AG04449 (cell line): ENCODE measurements at places on chromosomes 16 and 17.

DNA sequence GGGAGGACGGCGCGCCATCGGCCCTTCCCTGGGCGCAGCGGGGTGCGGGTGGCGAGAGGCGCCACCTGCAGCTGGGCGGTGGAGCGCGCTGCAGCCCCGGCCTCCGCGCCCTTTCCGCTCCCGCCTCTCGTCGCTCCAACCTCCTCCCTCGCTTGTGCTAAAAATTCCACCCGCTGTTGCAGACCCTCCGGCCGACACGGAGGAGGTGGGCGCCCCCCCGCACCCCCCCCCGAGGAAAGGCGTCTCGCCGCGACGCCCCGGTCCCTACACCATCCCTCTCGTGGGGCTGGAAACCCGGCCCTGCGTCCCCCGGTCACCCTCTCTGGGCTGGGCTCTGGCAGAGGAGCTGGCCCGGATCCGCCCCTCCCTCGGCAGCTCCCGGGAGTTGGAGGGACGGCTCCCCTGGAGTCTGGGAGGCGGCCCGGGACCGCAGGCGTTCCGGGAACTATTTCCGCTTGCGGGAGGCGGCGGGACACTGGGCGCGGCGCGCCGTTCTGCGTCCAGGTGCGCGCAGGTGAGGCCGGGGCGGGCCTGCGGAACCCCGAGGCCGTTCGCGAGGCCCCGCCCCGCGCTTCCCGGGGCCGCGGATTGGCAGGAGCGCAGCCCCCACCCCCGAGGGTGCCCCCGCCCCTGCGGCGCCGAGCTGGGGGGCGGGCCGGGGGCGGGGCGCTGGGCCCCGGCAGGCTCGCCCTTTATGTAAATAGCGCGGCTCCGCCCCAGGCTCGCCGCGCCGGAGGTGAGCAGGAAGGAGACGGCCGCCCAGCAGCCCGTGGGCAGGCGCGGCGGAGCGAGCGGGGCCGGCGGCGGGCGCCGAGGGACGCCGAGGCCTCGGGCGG, at the start of gene LLGL2:
Gene LLGL2, plus strand, starts transcription at position 728 of the 836 bp plus-strand sequence. CDS start 17,730 bp downstream, outside the sequence.
- no peak for DNase-seq

DNA sequence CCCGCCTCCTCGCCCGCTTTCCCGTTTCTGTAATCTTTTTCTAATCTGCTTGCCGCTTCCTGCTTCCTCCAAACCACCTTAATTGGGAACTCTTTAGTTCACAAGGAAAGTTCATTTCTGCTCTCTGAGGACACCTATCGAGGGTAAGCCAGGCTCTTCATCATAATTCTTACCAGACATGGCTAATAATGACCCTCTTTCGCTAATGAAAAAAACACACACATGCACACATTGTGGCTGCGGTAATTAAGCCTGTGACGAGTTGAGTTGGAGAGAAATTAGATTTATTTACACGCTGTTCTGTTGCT, 100.6 kb downstream of the ZNF423 start:
- no peak for DNase-seq

DNA sequence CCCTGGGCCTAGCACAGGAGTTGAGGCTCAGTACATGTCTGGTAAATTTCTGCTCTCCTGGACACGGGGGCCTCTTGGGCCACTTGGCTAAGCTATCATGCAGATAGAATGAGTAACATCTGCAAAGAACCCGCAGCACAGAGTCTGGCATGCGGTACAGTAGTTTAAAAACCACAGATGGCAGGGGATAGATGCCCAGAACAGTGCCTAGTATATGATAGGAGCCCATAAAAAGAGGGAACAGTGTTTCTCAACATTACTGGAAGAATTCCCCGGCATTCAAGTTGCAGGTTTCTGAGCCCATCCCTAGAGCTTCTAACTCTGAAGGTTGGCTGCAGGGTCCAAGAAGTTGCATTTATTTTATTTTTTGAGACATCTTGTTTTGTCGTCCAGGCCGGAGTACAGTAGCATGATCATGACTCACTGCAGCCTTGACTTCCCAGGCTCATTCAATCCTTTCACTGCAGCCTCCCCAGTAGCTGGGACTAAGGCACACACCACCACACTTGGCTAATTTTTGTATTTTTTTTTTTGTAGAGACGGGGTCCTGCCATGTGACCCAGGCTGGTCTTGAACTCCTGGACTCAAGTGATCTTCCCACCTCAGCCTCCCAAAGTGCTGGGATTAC, 5.8 kb downstream of the CDIPT start:
- peak; percentile 38 for DNase-seq

DNA sequence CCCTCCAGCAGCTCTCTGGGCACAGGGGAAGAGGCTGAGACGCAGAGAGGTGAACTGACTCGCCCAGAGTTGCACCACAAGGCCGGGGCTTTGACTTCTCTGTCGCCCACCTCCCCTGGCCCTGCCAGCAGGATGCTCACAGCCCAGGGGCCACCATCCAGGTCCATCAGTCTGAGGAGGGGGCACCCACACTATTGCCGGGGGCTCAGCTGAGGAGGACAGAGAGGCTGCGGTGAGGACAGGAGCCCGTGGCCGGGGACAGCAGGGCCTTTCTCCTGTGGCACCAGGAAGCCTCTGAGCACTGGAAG, 32.6 kb downstream of the KDM8 start:
- DNase-seq: no peak

DNA sequence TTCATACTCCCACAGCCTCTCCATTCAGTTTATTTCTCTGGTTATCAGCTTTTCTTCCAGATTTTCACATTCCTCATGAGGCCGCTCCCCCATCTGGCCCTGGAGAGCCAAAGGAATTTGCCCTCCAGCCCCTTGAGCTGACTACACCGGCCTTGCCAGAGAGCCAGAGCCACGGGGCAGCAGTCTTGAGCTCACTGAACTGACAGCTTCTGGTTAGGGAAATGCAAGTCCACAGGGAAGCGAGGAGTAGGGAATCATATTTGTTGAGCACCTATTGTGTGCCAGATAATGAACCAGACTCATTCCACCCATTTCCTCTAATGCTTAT, 102.4 kb downstream of the ABCC12 start:
- DNase-seq: no peak

- DNase-seq: no peak
Measured at GRCh38 chr16:85683363-85683762, 5.4 kb downstream of the GINS2 start.

DNA sequence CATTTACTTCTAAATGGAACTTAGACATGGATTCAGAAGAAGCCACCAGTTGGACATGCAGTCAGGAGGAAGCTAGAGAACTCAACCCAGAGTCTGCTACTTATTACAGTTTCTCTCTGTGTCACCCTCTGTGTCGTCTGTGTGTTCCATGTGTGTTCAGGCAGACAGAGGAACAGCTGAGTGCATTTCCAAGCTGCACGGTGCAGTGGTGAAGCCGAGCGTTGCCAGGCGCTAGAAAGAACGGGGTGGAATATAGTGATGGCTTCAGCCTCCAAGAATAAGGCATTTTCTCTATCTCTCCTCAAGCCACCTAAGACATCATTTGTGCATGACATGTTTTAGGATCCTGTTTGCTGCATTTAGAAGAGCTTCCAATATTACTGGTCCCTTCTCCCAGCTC, 101.1 kb upstream of the CCL2 start:
- no peak for DNase-seq

DNA sequence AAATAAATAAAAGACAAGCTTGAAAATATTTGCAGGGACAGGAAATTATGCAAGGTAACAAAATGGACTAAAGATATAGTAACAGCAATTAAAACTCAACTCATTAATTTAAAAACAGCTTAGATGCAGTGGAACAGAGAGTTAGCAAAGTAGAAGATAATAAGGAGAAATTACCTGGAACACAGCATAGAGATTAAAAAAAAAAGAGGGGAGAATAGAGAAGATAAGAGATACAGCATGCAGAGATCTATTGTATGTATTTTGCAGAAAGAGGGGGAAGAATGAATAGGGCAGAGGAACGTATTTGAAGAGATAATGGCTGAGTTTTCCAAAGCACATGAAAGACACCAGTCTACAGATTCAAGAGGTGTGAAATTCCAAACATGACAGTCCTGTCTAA, 8.4 kb upstream of the PIPOX start:
- DNase-seq: no peak

GRCh38 chr16:57807252-57807967, 5.1 kb upstream of the KIFC3 start:
- no peak for DNase-seq

GRCh38 chr17:70329721-70330120, 160.4 kb downstream of the KCNJ2 start:
- DNase-seq: no peak

DNA sequence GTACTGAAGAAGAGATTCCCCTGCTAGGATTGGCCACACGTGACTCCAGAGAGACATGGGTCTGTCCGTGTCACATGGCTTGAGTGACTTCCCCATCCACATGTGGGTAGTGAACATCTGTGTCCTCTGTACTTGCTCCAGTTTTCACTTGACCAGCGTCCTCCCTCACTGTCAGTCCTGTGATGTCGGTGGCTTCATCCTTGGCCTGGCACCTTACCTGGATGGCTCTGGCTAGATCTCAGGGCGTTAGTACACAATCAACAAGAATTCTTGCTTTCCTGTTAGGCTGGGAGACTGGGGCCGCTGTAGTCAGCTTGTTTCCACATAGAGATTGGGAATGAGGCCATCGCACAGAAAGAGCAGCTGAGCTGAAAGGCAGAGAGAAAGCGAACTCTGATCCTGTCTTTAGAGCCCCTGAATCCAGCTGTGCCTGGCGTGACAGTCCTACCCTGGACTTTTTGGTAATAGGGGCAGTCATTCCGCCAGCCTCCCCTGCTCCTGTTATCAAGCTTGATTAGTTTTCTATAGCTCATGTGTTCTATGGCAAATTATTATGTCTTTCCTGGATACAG, 227.3 kb downstream of the SNX29 start:
- no peak for DNase-seq

- DNase-seq: no peak
Measured at GRCh38 chr16:72247821-72248253, 75.9 kb upstream of the PMFBP1 start.

DNA sequence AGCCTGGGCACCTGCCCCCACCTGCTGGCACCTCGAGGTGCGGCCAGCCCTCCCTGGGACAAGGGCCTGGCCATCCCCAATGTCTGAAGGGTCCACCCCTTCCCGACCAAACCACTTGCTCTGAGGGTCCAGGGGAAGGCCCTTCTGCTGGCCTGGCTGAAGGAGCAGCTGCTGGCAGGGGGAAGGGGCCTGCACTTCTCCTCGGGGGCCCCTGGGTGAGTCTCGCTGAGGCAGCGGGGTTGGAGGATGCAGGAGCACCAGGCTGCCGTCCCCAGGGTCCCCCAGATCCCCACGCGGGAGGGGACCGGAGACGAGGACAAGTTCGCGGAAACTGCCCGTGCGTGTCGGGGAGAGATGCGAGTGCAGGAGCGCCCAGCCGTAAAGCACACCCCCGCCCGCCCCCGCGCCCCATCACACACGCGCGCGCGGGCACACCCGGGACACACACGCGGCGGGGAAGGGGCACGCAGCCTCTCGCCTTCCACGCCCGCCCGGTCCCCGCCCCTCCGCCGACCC, 725 bp upstream of the CACNA1H start:
- DNase-seq: no peak

DNA sequence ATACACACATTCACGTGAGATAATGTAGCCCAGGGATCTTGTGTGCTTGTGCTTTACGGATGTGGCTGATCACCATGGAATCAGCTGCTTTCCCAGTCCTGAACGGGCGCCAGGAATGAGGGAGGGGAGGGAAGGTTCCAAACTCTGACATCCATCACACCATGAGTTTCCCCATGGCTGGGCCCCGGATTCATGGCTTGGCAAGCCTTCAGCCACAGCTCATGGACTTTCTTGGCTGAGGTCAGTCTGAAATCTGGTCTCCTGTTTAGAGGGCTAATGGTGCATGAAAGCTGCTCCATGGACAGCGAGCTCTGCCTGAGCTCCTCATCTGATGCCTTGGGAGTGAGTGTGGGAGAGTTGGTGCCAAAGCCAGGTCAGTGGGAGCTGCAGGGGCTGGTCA, 767.6 kb upstream of the EEF2KMT start:
- DNase-seq: no peak

DNA sequence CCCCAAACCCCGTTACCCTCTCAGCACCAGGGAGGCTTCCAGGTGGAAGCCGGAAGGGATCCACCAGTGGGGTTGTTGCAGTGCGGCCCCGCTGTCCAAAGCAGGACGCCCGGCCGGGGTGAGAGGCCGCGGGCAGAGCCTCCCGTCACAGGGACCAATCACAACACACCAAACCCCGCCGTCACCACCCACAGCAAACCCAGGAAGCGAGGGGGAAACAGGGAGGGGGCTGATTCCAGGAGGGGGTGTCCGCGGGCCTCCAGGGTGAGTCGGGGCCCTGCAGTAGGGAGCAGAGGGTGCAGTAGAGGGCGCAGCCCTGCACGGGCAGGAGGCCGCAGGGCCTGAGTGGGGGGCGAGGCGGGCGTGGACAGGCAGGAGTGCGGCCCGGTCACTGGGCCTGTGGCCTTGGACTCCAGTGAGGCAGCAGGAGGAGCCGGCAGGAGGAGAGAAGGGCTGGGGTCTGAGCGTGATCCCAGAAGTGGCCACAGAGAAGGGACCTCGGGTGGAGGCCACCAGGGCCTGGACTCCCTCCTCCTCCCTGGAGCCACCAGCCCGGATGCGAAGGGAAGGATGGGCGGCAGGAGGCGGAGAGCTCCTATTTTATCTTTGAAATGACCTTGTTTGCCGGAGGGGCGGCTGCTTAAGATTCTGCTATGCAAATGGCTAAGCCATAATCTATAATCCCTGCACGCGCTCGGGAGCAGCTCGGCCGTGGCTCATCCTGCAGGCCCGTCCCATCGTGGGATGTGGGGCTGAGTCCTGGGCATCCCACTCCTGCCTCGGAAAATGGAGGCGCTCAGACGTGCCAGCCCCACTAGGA, 41.5 kb downstream of the ZFPM1 start:
- DNase-seq: no peak

GRCh38 chr16:1785846-1786170, 3.0 kb downstream of the NUBP2 start:
- DNase-seq: no peak

DNA sequence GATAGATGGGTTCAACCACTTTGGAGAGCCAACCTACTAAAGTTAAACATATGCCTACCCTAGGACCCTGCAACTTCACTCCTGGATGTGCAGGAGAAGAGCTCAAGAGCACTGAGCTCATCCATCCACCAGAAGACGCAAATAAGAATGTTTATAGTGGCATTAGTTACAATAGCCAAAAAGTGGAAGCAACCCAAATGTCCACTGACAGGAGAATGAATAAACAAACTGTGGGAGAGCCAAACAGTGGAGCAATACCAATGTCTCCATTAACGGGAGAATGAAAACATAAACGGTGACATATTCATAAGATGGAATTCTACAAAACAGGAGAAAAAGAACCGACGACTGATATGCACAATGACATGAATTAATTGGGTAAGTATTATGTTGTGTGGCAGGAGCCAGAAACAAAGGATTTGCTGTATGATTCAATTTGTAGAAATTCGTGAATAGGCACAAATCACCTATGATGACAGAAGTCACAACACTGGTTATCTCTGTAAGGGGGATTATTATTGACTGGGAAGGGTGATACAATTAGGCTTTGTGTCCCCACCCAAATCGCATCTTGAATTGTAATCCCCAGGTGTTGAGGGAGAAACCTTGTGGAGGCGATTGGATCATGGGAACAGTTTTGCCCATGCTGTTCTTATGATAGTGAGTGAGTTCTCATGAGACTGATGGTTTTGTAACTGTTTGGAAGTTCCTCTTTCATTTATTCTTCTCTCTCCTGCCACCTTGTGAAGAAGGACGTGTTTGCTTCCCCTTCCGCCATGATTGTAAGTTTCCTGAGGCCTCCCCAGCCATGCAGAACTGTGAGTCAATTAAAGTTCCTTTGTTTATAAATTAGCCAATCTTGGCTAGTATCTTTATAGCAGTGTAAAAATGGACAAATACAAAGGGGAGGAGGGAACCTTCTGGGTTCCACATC, 57.9 kb upstream of the PLCG2 start:
- no peak for DNase-seq
